Esophagus muscularis mucosa (tissue), 4 donors: ENCODE measurements at places on chromosomes 6 and 20. TPM values are rescaled to one million over a fixed set of nuclear protein-coding genes. Genes with fewer than 3 reads are reported as not detected.

GRCh38 chr6:85574932-85575598 lies 18.6 kb downstream of the SNX14 start:
- DNase-seq = no peak

DNA sequence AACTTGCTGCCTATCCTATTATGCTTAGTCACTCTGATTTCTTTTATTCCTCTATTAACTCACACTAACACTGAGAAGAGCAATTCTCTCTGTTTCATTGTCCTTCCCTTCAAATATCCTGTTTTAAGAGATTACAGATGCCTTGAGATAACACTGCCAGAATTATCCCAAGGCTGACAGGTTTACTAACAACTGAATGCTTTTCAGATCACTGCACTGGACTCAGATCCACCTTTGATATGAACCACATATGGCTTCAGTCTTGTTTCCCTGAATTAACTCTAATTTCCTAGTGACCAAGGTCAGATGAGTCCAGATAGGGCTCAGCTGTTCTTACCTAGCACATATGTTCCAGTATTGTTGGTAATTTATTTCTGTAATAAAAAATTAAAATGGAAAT lies 633.1 kb downstream of the GRIK2 start:
- DNase-seq = no peak

The DZANK1 gene
- total RNA-seq = 1.4 TPM

The NRN1 gene
- 17.6 TPM for total RNA-seq

The SLC25A27 gene
- 22.3 TPM for total RNA-seq
